ENCODE measurements at places on chromosomes 12 and 14. TPM values are rescaled to one million over a fixed set of nuclear protein-coding genes. Genes with fewer than 3 reads are reported as not detected.

The BBS10 gene
- 8.3 TPM for total RNA-seq

DNA sequence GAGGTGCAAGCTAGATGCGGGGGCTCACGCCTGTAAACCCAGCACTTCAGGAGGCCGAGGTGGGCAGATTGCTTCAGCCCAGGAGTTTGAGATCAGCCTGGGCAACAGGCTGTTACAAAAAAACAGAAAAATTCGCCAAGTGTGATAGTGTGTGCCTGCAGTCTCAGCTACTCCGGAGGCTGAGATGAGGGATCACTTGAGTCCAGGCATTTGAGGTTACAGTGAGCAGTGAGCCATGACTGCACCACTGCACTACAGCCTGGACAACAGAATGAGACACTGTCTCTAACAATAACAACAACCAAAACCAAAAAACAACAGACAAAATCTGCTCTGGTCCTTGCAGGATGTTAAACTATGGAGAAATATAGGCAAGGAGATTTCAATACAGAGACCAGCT, 13.9 kb downstream of the BTBD7 start:
- no peak for DNase-seq

DNA sequence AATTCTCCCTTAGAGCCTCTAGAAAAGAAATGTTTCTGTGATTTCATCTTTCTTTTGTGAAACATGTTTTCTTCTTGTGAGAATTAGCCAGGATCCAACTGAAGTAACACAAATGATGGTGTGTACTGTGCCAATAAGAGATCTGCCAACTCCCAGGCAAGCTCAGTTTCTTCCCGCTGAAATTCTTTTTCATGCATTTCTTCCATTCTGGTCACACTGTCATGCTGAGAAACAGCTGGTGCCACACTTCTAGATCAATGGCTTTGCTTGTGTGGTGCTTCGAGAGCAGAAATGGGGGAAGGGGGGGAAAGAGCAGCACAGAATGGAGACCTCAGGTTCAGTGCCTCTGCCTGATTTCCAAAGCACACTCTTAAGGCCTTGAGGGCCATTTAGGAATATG, 41.4 kb upstream of the FGF6 start:
- no peak for DNase-seq

DNA sequence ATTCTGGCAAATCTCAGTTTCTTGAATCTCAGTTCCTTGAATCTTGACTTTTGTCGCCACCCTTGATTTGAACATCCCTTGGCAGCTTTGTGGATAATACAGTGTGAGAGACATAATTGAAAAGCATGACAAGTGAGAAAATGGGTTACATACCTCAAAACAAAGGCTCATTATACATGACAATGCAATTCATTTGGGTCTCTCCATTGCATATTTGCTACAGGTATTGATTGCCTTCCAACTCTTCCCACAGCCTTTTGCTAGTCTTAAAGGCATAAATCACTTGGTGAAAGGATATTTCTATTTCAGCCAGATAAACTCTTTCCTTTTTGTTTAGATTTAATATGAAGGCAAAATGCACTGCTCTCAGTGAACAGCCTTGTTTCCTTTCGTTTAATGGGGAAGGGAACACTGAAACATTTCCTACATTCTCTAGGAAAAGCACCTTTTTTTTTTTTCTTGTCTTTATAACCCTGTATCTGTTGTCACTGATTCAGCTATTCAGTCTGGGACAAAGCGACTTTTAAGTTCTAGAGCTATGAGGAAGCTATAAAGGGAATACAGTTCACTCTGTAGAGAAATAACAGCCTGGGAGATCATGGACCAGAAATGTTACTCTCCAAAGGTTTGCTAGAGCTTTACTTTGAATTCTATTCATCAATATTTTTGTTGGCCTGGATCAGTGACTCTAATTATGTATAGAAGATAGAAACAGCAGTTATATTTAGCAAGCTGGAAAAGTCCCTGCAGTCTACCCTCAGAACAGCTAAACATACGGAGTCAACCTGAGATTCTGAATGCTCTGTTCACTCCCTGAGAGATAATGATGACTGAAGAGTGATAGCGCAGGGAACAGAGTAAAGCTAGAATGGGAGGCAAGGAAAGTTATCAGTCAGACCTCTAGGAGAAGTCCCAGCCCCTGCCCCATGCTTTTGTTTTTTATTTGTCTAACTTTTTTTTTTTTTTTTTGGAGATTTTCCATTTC, 311.4 kb downstream of the RGS6 start:
- DNase-seq = no peak

All from left ventricle myocardium superior (tissue), 1 donor.